Kidney epithelial cell (primary cell): ENCODE measurements at places on chromosomes 16 and 17.

DNA sequence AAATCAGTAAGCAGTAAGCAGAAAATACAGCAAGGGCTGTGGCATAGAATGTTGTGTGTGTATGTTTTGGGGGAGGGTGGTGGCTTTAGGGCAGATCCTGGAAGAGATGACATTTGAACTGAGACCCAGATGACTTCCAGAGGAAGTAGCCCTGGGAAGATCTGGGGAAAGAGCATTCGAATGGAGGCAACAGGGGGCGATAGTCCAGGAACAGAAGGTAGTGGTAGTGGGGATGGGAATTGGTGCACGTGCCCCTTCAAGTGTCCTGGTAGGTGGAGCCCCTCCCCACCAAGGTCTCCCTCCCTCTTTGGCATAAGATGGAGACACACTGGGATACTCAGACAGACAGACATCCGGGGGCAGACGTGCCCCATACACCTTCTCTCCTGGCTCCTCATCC, 14.1 kb downstream of the ARHGEF15 start:
- no peak for DNase-seq

DNA sequence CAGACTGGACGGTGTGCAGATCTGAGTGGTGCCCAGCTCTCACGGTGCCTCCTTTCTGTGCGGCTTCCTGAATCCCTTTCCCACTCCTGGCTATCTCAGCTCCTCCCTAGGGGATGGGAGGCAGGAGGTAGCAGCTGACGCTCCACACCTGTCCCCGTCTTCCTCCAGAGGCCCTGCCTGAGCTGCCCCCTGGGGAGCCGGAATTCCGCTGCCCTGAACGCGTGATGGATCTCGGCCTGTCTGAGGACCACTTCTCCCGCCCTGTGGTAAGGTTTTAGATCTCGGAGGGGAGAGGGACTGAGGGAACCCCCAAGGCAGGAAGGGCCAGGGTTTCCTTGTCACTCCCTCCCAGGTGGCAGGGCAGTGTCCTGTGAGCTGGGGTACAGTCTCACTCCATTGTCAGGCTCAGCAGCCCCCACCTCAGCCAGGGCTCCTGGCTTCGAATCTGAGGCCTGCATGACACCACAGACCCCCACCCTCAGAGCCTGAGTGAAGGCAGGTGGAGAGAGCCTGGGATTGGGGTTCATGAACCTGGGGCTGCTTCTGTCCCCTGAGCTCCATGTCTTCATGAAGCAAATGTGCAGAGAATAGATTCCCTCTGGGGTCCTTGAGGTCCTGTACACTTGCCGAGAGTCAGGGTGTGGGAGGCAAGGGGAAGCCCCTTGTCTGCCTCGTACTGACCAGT, 6.6 kb downstream of the DEF8 start:
- DNase-seq = no peak

GRCh38 chr16:14334366-14335080, 263.4 kb downstream of the MRTFB start:
- DNase-seq = no peak

DNA sequence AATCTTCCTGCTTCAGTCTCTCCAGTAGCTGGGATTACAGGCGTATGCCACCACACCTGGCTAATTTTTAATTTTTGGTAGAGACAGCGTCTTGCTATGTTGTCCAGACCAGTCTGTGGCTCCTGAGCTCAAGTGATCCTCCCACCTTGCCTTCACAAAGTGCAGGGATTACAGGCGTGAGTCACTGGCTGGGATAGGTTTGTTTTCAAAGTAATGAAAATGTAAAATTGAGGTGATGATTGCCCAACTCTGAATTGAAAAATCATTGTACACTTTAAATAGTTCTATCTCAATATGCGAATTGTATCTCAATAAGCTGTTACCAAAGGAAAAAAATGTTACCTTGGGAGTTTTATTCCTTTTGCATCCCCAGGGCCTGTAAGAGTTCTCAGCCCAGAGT, 1.2 kb upstream of the AMFR start:
- no peak for DNase-seq

GRCh38 chr17:42798383-42799380, at the start of the genes CNTD1 and COA3:
Gene CNTD1 (plus strand): TSS chr17:42798861. CDS start chr17:42799068, 207 bp downstream.
Gene COA3 (minus strand): TSS chr17:42798704. CDS start chr17:42798681, 23 bp downstream.
- DNase-seq = no peak

DNA sequence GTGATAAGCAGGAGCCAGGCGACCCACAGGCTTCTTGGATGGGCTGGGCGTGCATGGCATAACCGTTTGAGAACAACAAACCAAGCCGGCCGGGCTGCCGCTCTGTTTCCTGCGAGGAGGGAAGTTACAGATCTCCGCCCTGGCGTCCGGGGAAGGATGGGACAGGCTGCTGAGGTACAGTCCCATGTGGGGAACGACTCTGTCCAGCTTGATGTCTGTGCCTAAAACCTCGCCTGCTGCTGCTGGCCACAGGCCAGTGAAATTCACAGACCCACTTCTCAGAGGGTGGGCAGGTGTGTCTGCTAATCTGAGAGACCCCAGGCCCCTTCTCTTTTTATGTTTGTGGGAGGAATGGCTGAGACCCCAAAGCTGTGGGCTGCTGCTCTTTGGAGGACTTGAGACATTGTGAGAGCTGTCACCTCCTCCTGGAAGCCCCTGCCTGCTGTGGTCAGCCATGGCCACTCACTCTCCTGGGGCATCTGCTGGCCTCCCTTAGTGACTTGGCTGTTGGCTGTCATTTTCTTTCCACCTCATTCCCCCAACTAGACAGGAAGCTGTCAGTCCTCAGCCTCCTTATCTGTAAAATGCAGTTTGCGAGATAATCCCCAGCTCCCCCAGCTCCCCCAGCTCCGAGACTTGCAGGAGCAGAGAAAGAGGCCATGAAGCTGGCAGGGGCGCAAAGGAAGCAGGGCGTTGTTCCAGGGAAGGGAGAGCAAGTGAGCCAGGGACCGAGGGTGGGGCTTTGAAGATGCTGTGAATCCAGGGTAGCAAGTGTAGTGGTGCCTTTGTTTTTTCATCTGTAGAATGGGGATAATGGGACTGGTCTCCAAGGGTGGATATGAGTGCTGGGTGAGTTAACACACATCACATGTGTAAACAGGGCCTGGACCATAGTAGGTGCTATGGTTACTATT, 51.0 kb downstream of the CMIP start:
- no peak for DNase-seq

DNA sequence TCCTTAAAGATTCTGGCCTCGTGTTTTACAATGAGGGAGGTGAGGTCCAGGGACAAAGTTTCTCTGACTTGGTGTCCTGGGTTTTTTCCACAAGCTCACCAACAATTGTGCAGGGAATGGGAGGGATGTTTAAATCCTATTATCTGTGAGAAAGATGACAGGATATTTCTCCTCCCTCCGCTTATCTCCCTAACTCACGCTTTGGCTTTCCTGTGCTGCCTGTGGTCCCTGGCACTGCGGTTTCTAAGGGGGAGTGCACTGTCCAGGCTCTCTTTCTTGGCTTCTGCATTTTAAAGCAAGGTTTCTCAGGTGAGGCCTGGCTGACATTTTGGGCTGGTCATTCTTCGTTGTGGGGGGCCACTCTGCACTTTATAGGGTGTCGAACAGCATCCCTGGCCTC, 16.4 kb downstream of the GGA3 start:
- no peak for DNase-seq

DNA sequence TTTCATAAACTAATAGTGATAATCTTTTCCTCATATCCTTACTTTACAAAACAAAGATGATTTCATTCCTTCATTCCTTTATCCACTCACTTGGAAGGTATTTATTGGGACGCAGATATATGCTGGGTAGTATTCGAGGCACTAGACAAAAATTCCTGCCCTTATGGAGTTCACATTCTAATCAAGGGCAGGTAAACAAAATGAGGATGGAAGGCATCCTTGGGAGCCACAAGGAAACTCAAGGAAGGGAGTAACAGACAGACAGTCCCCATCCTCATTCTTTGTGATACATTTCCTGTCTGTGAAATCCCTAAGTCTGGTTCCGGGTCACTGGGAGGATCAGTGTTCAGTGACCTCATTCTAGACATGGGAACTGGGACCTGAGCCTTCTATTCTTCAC, 45.2 kb downstream of the SLC6A2 start:
- DNase-seq = no peak

GRCh38 chr16:8346294-8346693, 244.0 kb downstream of the TMEM114 start:
- no peak for DNase-seq

DNA sequence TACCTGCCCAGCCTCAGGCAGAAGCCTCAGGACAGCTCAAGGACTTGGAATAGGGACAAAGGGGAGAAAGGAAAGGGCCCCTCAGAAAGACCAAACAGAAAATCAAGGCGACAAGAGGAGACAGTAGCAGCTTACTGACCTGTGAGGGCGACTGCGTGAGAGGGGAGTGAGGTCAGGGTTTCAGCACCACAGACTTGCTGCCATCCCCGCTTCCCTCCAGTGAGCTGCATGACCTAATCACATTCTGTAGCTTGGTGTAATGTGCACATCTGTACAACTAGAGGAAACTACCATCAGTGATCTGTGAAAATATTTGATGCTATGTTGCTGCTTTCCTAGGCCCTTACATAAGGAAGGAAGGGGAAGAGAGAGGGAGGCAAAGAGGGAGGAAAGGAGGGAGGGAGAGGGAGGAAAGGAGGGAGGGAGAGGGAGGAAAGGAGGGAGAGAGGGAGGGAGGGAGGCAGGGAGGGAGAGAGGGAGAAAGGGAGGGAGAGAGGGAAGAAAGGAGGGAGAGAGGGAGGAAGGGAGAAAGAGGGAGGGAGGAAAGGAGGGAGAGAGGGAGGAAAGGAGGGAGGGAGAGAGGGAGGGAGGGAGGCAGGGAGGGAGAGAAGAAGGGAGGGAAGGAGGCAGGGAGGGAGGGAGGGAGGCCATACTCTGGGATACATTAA, 404.9 kb upstream of the CDH5 start:
- DNase-seq = peak; percentile 7

DNA sequence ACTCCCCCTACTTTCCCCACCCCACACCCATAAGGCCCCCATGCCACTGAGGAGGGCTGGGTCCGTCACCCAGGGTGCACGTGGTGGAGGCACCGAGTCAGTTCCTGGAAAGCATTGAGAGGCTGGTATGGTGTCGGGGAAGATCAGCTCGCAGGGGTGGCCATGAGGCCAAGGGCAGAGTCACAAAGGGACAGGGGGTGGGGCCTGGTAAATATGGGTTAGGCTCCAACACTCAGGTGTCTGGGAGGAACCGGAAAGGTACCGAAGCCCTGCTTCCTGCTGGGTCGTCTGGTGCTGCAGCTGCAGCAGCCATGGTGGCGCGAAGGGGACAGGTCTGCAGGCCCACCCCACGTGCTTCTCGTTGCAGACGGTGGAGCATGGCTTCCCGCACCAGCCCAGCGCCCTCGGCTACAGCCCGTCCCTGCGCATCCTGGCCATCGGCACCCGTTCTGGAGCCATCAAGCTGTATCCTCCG, 30.2 kb downstream of the LLGL2 start:
- no peak for DNase-seq

GRCh38 chr17:67376415-67376736, 705 bp upstream of the PITPNC1 start:
- no peak for DNase-seq

- DNase-seq = no peak
Measured at GRCh38 chr16:7775072-7775488, 442.4 kb downstream of the RBFOX1 start.

GRCh38 chr17:48569674-48570324, 8.4 kb downstream of the HOXB4 start:
- DNase-seq = no peak

DNA sequence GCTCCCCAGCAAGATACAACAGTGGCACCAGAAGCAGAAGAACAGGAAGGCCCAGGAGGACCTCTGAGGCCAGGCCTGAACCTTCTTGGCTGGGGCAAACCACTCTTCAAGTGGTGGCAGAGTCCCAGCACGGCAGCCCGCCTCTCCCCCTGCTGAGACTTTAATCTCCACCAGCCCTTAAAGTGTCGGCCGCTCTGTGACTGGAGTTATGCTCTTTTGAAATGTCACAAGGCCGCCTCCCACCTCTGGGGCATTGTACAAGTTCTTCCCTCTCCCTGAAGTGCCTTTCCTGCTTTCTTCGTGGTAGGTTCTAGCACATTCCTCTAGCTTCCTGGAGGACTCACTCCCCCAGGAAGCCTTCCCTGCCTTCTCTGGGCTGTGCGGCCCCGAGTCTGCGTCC, 11.9 kb downstream of the CES3 start:
- no peak for DNase-seq

- DNase-seq = no peak
Measured at GRCh38 chr17:6218333-6218732, 148.2 kb downstream of the WSCD1 start.

DNA sequence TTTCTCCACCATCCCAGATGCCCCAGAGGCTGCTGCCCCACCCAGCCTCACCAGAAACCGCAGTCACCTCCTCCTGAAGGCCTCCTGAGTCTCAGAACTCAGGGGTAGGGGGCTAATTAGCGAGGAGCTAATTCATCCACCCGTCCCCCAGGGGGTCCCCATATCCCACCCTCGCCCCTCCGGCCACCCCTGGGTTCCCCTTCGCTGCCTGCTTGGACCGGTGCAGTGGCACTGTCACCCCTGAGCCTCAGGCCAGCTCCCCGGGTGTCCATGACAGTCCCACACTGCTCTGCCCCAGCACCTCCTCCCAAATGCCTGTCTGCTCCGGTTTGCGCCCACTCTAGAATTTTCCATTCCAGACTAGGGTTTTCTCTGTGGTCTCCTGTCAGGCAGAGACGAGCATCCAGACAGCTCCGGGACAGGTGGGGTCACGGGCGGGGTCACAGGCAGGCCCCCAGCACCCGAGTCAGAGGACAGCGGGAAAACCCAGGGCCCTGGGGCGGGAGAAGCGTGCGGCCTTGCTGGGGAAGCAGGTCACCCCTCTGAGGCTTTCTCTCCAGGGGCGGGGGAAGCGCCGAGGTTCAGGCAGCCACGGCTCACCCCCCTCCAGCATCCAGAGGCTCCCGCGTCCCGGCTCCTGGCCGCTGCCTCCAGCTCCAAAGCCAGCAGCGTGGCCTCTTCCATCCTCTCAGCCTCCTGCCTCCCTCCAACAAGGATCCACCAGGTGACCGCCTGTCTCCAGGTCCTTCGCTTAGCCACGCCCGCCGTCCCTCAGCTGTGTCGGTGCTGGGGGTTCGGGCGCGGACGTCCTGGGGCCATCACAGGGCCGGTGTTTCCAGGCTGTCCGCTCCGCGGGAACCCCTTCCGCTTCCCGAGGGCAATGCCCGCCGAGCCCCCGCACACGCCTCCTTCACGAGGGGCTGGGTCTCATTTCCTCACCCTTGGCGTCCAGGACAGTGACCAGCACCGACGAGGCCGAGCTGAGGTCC, 3.1 kb upstream of the PERCC1 start:
- no peak for DNase-seq

- DNase-seq = no peak
Measured at GRCh38 chr16:8194794-8195193, 395.5 kb downstream of the TMEM114 start.

- DNase-seq = no peak
Measured at GRCh38 chr17:42214156-42214555, 19.9 kb upstream of the GHDC start.

GRCh38 chr16:62036802-62037135, 531 bp upstream of the CDH8 start:
- DNase-seq = no peak

DNA sequence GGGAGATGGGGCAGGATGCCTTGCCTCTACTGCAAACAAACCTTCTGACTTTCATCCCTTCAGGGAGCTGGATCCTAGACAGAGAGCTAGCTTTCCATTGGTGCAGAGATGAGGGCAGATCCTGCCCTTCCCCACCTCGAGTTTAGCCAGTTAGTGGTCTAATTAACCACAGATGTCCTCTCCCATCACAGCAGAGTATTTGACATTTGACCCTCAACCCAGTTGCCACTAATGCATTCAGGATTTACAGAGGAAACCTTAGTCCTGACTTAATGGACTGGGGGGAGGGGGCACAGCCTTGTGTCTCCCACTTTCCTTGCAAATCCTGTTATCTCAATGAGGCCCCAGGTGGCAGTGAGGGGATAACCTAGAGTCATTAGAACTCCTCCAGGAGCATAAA, 10.2 kb downstream of the PIP4K2B start:
- DNase-seq = no peak
